NCI-H2029 (cell line): ENCODE measurements at places on chromosomes 16 and 17.

DNA sequence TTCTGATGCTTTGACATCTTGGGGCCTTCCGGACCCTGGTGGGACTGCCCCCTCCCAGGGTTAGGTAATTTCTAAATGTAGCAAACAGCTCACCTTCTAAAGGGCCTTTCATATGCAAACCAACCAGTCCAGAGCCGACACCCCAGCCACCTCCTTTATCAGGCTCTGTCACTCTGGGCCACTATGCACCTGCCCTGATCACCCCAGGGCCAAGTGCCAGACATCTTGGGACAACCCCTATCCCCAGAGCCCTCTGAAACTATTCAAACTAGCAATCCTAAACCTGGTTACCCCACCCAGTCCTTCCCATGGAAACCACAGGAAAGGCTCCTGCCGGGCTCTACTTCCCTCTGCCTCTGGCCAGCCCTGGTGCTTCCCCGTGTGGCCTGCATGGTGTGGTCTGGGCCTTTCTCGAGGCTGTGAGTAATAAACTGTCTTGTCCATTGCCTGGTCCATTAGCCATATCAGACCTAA is 91.2 kb upstream of the TNRC6C start:
- no peak for DNase-seq

DNA sequence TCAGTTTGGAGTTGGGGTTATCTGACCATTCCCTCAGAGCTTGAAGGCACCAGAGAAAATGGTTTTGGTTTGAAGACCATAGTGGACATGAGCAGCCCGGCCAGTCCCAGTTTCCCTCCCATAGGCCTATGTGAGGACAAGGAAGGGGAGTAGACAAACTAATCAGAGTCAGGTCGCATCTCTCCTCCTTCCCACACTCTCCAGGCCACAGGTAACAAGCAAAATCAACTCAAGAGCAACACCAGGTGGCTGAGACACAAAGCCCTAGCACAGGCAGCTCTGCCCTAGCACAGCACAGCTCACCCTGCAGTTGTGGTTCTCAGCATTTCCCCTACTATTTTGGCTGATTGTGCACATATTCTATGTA is 7.2 kb downstream of the SUPT4H1 start:
- no peak for DNase-seq

GRCh38 chr16:3591991-3592390 is 14.8 kb upstream of the NLRC3 start:
- DNase-seq: no peak

GRCh38 chr17:2983255-2983654 is 80.2 kb downstream of the OR1D5 start:
- DNase-seq: no peak

- DNase-seq: no peak
These were observed 16.2 kb downstream of the CHST4 start for GRCh38 chr16:71542377-71542776.
